ENCODE measurements at places on chromosomes 16 and 17.

- DNase-seq, result no peak
These were observed 419.0 kb downstream of the CDH13 start for GRCh38 chr16:83045790-83046189.

GRCh38 chr16:50386774-50387173 is 18.0 kb upstream of the BRD7 start:
- no peak for DNase-seq

DNA sequence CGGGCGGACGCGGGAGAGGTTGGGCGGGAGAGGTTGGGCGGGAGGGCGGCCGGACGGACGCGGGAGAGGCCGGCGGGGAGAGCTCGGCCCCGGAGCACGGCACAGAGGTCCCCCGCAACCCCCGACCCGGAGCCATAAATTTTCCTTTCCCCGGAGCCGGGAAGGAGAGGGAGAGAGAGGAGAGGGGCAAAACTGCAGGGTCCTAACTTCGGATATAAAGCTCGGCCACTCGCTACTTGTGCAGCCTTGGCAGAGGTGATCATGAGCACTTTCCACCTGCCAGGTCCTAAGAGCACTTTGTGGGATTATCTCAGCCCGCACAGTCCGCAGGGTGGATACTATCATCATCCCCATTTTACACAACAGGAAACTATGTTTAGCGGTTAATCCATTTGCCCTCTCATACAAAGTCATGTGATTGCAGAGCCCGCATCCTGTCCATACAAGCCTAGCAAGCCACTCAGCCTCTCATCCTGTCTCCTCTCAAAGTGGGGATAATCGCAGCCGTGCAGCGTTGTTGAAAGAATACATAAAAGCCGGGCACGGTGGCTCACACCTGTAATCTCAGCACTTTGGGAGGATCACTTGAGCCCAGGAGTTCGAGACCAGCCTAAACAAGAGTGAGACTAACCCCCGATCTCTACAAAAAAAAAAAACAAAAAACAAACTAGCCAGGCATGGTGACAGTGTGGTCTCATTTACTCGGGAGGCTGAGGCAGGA is 780 bp upstream of the DCAKD start:
- no peak for DNase-seq

DNA sequence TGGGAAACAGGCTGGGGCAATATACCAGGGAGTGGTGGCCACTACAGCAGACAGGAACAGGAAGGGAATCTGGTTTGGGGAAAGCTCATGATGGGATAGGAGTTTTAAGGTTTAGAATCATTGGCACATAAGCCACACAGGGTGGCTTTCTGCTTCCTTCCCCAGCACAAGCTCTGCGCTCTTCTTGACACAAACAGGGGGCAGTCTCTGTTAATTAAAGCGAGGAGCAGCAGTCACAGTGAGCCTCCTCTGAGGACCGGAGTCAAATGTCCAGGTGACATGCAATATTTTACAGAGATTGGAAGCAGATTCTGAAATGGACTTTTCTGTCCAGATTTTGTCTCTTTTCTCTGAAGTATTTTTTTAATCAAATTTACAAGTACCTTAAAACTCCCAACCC is 2.8 kb upstream of the SHISA9 start:
- no peak for DNase-seq

- DNase-seq, result no peak
These were observed 3.3 kb upstream of the BRD7 start for GRCh38 chr16:50371936-50372595.

DNA sequence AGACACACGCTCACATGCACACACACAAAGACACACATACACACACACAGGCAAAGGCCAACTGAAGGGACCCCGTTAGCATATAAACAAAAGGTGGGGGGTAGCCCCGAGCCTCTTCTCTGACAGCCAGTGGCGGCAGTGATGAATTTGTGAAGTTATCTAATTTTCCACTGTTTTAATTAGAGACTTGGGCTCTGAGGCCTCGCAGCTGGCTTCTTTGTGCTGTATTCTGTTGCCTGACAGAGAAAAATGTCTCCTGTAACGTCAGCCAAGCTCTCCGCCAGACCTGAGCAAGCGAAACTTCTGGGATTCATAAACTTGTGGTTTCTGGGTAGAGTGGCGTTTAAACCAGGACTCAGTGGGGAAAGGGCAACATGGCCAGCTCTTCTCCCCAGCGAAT is 113.9 kb upstream of the FOXF1 start:
- no peak for DNase-seq

DNA sequence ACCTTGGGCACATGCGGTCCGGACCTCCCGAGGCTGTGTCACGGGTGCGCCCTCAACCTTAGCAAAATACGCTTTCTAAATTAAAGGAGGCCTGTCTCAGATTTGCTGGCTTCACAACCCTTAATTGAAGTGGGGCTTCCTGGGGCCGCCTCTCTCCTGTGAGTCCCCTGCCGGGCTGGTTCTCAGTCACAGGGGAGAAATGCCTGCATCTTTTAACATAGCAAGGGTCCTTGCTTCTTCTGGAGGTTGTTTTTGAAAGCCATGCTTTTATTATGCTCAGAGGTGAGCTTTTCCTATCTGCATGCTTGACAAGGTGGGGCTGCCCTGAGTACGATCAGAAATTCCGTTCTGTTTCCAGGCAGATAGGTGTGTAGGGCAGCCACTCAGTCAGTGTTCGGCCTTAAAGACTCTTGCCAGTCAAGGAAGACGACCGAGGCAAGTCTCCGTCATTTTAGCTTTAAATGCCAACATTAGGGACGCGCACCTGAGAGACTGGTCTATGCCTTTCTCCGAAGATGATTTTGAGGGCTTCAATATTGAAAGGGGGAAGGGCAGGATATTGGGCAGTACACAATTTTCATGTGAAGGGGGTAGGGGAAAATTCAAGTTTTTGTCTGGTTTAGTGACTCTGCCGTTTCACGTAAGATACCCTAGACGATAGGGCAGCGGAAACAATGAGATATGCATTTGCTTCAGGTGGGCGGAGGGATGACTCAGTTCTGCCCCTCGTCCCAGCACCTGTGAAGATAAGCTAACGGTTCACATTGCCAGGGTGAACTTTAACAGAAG is 5.5 kb upstream of the SLC7A5 start:
- no peak for DNase-seq

DNA sequence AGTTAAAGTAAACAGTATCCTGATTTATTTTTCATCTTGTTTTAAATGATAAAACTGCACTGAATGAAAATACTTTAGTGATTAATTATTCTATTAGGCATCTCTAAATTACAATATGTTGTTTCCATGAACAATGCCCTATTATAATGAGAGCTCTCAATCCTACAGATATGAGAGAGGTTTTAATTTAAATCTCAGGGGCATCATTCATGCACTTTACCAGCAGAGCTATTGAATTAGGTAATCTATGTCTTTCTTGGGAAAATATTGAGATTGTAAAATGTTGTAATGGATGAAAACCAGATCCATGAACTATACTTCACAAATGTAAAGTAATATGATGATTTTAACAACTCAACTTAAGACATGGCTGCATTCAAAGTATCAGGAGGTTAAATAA is 103.8 kb downstream of the ADAMTS18 start:
- no peak for DNase-seq

GRCh38 chr16:27330542-27330941 is 16.8 kb downstream of the IL4R start:
- no peak for DNase-seq

DNA sequence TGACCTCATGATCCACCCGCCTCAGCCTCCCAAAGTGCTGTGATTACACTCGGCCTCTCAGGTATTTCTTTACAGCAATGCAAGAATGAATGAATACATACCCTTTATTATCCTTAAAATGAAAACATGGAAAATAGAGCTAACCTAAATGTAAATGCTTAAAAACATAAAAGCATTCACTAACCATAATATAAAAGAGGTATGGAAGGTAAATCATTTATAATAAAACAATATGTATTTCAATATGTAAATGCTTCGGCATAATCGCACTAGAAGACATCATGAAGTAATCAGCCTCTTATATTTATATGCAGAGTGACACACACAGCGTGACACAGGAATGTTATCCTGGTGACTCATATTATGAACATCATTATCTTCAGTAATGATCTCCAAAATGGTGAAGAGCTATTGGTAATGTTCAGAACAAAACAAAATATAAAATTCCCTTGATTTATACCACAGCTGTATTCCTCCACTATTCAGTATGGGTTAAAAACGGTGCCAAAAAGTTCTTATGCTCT is 53.9 kb downstream of the AIPL1 start:
- no peak for DNase-seq

- no peak for DNase-seq
These were observed 47.3 kb downstream of the GDE1 start for GRCh38 chr16:19474617-19475016.

DNA sequence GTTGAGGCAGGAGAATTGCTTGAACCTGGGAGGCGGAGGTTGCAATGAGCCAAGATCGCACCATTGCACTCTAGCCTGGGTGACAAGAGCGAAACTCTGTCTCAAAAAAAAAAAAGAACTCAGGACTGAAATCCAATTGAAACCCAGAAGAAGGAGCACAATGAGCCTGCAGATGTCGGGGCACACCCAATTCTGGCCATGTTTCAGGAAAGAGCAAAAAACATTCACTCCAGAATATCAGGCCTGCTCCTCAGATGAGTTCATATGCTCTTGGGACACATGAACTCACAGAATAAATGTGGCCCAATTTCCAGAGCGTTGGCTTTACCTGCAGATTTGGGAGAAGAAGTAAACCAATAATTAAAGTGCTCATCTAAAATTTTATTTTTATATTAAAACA is 3.0 kb upstream of the CMTM2 start:
- no peak for DNase-seq

- peak; percentile 20 for DNase-seq
These were observed 174.8 kb downstream of the PRKCB start for GRCh38 chr16:24010440-24011089.

- no peak for DNase-seq
These were observed at the start of gene PPP1R1B for GRCh38 chr17:39626171-39627046. PPP1R1B (plus strand) TSS chr17:39626952; CDS start chr17:39627393, 441 bp downstream.

- no peak for DNase-seq
These were observed 18.9 kb downstream of the TEX2 start for GRCh38 chr17:64244165-64244564.

DNA sequence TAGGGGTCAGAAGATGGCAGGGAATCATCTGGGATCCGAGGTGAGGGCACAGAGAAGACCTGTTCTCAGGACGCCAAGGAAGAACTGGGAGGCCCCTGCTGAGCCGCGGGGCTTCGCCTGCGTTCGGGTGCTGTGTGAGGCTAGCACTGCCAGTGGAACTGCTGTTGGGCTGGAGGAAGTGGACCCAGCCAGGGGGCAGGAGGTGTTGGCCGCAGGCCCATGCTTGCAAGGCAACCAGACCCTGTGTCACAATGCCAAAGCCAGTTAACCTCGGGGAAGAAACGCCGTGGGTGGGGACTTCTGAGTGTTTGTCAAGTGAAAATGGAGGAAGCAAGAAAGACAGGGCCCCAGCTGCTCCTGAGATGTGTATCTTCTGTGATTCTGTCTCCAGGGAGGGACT is 185.5 kb downstream of the LGALS9B start:
- no peak for DNase-seq

DNA sequence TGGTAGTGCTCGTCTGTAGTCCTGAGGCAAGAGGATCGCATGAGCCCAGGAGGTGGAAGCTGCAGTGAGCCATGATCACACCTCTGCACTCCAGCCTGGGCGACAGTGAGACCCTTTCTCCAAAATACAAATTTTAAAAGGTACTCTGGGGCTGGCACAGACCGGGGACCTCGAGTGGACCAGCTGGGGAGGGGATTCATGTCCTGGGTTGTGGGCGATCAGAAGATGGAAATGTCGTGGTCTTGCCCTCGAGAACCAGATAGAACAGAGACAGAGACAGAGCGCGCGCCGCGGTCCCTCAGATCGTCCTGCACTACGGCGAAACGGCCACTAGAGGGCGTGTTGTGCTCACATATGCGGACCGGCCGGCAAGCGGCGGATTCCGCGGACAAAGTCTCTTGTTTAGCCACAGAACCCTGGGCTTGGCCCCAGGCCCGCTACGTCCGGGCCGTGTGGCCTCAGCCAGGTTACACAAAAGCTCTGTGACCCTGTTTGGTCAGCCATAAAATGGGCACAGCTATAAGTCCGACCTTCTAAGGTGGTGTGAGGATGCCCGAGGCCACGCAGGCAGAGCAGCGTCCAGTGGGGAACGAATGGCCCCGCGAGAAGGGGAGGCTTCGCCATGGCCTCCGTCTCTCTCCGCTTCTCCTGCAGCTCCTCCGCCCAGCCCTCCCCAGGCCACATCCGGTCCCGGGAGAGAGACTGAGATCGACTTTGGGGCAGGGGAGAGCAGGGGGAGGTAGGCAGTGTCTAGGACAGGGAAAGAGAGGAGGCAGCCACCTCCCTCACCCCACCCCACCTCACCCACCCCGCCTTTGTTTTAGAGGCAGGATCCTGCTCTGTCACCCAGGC is 14.6 kb upstream of the SBK1 start:
- peak; percentile 31 for DNase-seq

GRCh38 chr16:19621445-19621844 is 65.9 kb downstream of the VPS35L start:
- DNase-seq, result no peak

DNA sequence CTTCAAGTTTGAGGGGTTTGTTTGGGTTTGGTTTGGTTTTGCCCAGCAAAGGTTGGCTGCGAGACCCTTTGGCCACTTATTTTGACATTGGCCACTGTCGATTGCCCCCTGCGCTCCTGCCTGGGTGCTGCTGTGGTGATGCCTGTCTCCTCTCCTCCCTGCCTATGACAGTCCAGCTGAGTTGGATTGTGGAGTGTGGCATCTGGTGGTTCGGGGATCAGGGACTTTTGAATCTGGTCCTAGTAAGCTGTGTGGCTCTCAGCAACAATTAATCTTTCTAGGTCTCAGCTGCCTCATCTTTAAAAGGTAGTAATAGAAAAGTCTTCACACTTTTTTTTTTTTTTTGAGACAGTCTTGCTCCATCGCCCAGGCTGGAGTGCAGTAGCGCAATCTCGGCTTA is 27.1 kb downstream of the CDK5RAP3 start:
- no peak for DNase-seq

- DNase-seq, result no peak
These were observed 28.8 kb upstream of the GINS2 start for GRCh38 chr16:85717393-85718152.

DNA sequence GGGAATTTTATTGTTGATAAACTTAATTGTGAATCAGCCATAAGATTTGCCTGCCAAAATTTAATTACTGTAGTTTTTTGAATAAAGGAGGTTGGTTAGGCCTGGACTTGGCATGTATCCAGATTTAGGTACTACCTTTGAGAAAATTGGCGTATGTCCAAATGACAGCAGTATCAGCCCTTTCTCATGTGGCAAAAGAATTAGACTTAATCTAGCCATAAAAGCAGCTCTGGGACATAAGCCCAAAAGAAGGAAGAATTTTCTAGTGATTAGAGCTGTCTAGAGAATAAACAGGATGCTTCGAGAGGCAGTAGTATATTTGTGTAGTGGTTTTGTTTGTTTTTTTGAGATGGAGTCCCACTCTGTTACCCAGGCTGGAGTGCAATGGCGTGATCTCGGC is 27.7 kb downstream of the PPM1E start:
- DNase-seq, result no peak

- DNase-seq, result no peak
These were observed 18.9 kb upstream of the MFSD6L start for GRCh38 chr17:8818047-8818446.

DNA sequence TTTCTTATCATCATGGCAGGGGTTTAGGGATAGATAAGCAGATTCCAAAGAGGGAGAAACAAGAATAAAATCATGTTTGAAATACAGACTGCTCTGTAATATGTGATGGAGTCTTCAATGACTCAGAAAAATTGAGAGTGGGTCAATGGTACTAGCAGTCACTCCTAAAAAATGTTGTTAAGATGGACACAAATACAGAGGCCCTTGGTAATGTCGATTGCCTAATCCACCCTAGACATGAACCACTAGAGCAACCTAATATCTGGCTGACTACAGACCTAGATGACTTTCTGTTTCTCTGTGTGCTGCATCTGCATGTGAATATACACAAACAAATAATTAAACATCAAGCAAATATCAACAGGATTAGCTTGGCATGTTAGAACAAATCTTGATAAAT is 135.8 kb downstream of the CDH8 start:
- no peak for DNase-seq
